HFF-Myc (cell line): ENCODE measurements at places on chromosomes 16 and 17.

- DNase-seq: no peak
Observed at GRCh38 chr16:53964145-53964790, 260.3 kb downstream of the FTO start.

DNA sequence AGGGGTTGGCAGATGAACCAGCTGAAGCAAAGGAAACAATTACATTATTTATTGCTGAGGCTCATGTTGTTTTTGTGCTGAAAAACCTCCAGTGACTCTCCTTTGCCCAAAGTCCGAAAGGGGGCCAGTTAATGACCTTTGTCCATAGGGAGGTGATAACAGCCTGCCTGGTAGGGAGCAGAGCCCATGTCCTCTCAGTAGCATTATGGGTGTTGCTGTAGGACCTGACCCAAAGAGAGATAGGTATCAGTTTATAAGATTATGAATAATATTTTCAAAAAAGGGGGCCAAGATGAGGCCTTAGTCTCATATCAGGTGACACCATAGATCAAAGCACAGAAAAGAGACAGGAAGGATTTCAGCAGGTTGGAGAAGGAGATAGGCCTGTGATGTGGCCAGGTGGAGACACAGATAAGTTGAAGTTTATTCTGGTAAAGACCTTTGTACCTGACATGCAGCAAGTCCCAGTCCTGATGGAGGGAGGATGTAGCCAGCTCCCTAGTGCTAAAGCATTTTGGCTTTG lies 55.1 kb downstream of the CENPV start:
- no peak for DNase-seq

DNA sequence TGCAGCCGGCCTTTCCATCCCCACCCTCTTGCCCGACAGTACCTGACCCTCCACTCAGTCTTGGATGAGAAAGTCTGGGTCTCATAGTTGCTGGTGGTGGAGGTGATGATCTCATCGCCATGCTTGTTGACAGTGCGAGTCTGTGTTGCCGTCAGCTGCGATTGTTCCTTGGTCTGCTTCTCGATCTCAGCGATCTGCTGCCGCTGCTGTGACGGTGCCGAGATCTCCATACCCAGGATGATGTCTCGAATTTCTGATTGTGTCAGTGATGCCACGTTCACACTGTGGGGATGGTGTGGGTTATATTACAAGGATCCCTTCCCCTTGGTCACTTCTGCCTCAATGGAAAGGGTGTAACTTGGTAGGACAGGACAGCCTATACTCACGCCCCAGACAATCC lies 4.1 kb upstream of the RILP start:
- DNase-seq: no peak

DNA sequence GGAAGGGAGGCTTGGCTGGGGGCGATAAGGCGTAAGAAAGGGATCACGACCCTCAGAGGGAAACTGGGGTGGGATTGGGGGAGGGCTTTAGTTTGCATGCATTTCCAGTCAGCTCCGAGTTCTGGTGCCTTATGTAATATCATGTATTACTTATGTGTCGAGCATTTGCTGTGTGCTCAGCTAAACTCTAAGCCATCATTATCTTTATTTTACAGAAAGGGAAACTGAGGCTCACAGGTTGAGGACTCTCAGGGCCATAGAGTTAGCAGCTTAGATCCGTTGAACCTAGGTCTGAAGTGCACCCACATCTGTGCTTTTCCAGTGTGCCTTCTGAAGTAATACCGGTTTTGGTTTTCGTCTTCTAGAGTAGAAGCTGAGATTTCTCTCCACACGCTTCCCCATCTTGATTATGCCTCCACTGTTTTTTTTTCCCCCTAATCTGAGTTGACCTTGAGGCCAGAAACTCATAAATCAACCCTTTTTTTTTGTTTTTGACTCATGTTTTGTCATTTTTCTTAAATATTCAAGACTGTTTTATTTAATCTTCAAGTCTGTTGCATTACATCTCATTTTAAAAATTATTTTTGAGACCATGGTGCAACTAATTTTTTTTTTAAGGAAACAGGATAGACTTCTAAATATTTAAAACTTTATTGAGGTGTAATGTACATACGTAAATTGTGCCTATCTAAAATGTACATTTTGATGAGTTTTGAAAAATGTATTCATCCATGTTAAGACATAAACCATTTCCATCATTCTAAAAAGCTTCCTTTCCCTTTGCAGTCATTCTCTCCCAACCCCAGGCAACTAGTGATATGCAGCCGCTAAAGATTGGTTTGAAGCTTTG lies 741 bp downstream of the CYB5B start:
- no peak for DNase-seq

DNA sequence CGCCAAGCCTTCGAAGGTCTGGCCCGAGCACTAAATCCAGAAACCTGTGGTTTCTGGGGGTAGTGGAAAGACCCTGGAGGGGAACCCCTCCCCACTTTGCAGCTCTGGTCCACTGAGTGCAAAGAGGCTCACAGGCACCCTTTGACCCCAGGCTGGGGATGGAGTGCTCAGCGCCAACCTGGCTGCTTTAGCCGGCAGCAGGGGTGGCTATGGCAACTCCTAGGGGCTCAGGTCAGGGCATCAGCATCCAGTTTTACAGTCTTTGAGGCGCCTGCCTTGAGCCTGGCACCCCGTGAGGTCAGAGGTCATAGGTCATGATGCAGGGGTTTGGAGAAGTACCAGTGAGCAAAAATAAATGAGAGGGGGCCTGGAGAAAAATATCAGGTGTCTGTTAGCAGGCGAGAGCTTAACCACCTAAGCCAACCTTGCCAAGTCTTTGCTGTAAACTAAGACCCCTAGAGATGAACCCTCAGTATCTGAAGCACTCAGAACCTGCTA lies 17.9 kb downstream of the CA7 start:
- no peak for DNase-seq

GRCh38 chr17:83191388-83192160 lies 112.2 kb downstream of the METRNL start:
- no peak for DNase-seq

GRCh38 chr17:34620458-34620857 lies 41.1 kb downstream of the TMEM132E start:
- DNase-seq: no peak

- DNase-seq: no peak
Observed at GRCh38 chr17:12691173-12691572, 25.5 kb downstream of the MYOCD start.

DNA sequence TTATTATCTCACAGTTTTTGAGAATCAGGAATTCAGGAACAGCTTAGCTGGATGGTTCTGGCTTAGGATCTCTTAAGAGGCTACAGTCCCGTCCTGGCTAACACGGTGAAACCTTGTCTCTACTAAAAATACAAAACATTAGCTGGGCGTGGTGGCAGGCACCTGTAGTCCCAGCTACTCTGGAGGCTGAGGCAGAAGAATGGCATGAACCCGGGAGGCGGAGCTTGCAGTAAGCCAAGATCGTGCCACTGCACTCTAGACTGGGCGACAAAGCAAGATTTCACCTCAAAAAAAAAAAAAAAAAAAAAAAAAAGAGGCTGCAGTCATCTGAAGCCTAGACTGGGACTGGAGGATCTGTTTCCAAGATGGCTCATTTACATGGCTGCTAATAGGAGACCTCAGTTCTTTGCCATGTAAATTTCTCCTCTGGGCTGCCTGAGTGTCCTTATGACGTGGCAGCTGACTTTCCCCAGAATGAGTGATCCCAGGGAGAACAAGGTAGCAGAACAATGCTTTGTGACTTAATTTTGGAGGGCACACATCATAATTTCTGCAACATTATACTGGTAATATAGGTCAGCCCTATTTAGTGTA lies 95.8 kb upstream of the CORO6 start:
- DNase-seq: no peak
